Activated T-cell treated with anti-CD3 and anti-CD28 coated beads for 4 hours (primary cell): ENCODE measurements at places on chromosomes 11 and 22.
A peak's percentile ranks its signal among the peaks of the same experiment; 100 is the strongest.

DNA sequence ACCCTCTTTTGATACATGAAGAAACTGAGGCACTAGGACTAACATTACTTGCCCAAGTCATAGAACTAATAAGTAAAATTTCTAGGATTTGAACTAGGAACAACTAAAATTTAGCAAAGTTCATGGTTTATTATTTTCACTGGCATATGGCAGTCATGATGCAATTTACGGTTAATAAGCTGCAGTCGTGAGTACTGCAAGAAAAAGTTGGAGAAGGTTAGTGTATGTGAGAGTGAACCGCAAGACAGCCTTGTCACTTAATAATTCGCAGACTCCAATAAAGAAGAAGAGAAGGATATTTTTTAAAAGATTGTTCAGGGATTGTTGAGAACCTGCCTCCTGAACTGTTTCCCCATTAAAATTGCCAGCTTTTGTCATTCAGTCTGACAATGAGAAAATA, 663.4 kb upstream of the TENM4 start:
- no peak for DNase-seq

DNA sequence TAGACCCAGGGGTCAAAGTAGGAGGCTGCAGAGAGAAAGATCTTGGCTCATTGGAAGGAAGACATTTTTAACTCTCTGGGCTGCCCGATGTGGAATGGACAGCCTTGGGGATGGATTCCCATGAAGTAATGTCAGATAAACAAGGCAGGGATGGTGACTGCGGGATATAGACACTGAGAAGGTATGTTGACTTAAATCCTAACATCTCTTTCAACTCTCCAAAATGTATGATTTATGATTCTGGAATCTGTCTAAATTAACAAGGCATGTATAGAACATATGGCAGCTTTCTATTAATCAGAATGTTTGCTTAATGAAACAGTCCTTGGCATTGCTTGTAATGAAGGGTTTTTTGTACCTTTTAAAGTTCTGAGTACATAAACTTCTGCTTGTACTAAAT, 56.1 kb upstream of the VSTM5 start:
- DNase-seq: no peak

DNA sequence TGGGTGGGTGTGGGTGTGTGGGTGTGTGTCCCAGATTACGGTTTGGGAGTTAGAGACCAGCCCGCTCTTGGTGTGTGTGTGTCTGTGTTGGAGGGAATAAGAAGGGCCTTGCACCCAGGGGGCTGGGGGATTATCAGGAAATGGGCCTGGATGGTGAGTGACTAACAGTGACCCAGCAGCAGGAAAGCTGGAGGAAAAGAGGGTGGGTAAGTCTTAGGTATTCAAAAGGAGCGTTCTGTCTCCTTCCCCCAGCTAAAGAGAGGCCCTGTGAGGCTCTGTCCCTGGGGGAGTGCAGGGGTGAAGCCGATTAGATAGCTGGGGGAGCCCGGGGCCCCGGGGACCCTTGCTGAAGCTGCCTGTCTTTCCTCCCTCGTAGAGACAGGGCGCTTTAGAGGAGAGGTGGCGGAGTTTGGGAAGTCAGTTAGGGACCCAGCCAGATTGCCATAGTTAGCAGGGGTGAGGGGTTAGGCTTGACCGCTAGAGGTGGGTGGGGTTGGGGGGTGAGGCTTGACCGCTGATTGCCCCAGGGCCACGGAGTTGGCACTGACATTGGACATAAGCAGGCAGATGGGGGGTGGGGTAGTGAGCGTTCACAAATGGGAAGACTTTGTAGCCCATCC, 1.5 kb downstream of the OAF start:
- no peak for DNase-seq

GRCh38 chr11:44507896-44508445, 57.5 kb upstream of the CD82 start:
- no peak for DNase-seq

DNA sequence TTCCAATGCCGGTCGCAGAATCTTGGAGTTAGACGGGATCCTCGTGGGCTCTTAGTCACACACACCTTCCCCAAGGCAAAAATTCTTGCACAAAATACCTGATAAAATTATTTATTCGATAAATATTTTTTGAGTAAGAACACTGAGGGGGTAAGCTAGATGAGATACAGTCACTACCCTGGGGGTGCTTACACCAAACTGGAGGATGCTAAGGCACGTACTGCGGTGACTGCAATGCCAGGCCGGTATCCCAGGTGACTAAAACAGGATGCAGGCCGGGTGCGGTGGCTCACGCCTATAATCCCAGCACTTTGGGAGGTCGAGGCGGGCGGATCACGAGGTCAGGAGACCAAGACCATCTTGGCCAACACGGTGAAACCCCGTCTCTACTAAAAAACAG, 1.7 kb upstream of the MRTFA start:
- DNase-seq: no peak

DNA sequence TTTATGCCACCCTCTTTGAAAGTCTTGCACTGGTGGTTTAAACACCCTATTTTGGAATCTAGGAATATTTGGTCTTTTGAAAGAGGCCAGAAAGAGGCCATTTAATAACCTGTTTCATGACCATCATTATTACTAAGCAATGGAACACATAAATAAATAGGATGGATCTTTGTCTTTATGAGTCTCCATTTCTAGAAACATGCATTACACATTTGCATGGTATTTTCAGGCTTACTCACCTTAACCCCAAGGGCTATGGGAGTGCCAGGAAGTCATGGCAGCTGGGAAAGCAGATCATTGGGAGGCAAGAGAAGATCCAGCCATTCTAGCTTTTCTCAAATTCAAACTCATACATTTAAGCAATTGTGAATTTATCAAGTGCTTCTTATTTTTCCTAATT, 185.8 kb upstream of the POU2AF2 start:
- DNase-seq: no peak

DNA sequence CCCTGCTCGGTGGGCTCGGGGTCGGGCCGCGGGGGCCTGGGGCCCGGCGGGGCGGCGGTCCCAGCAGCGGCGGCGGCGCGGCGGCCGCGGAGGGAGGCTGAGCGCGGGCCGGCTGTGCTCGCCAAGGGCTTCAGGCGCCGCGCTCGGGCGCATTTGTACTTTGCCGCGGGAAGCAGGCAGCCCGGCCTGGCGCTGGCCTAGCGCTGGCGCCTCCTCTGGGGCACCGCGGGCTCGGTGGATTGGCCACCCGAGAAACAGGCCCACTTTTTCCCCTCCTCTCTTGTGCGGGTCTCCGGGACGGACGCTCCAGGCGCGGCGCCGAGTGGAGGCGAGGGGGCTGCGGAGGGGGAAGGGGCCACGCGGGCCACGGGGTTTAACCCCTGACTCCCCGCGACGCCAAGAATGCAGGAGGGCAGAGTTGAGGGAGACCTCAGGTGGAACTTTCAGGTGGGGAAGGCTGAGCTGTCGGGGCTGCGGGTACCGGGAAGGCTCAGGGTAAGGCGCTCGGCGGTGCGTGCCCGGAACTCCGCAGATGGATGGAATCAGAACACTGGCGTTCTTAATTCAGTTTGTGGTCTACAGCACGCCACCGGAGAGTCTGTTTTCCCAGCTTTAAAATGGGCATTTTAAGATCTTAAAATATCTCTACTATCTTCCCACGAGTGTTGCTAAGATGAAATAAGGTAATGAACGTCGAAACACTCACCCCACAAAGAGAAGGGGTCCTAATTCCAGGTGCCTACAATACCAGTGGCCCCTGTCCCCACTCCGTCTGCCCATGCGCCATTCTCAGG, at the start of gene CHRDL2:
Gene CHRDL2 (minus strand): TSS at position 126 of the 794 bp plus-strand sequence. CDS start 538 bp downstream, outside the sequence.
- no peak for DNase-seq

DNA sequence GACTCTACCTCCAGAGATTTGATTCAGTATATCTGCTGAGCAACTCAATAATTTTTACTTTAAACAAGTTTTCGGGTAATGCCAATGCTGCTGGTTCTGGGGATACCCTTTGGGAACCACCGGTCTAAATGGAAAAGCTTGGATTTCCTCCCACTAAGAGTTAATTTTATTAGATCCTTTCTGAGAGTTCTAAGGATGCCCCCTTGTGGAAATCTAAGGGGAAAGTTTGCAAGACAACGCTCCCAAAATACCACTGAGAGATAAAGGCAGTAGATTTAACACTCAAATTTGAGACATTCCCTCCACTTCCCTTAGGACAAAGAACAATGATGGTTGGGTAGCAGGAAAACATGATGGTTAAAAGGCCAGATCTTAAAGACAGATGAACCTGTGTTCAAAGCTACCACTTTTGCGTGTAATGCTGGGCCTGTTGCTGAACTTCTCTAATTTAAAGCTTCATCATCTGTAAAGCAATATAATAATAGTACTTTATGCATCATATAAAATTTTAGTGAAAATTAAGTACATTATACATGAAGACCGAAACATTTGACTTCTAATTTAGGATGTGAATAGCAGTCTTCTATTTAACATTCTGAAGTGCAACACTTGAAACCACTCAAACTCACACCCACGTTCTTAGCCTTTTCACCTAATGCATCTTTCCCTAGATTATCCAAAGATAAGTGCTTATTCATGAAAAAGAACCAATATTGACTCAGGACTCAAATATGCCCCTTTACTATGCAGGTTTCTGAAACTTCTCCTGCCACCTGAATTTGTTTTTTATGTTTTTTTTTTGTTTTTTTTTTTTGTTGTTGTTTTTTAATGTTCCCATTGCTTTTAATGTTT, 110.1 kb upstream of the LUZP2 start:
- DNase-seq: no peak

- no peak for DNase-seq
Observed at GRCh38 chr22:28600546-28601143, 79.0 kb downstream of the TTC28 start.

- DNase-seq: no peak
Observed at GRCh38 chr11:64382586-64382985, 23.6 kb downstream of the RPS6KA4 start.

DNA sequence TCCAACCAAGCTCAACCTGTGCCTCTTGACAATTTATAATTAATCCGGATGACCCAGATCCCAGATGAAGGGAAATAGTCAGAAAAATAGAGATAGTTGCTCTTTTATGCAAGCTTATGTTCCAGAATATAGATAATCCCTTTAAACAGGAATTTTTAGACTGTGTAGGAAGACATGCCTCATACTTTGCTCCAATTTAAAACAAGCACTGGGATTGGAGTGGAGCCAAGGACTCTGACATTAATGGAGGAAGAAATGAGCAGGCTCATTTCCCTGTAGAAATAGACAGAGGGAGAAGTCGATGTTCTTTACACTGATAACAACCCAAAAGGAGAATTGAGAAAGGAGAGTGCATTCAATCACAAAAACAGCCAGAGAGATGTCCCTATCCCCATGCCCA, 70.1 kb upstream of the LRRC55 start:
- no peak for DNase-seq

DNA sequence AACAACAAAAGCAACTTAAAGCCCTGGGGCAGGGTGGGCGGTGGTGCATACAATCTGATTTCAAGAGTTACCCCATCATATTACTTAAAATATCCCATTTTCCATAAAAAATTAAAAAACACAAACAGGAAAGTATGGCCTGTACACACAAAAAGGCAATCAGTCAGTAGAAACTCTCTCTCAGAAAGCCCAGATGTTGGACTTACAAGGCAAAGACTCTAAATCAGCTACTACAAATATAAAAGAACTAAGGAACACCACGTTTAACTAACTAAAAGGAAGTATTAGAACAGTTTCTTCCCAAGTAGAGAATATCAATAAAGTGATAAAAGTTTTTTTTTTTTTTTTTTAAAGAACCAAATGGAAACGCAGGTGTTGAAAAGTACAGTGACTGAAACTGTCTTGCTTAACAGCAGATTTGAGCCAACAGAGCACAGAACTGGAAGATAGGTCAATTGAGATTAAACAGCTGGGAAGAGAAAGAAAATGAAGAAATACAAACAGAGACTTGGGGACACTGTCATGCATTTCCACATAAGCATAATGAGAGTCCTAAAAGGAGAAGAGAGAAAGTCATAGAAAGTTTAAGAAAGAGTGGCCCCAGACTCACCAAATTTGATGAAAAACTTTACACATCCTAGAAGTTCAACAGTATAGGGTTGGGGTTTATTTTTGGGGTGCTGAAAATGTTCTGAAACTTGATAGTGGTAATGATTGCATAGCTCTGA, 8.6 kb downstream of the SC5D start:
- DNase-seq: no peak

GRCh38 chr22:49241174-49241851, 586.4 kb downstream of the BRD1 start:
- DNase-seq: no peak

GRCh38 chr22:35506259-35506570, 34.4 kb upstream of the RASD2 start:
- DNase-seq: no peak

DNA sequence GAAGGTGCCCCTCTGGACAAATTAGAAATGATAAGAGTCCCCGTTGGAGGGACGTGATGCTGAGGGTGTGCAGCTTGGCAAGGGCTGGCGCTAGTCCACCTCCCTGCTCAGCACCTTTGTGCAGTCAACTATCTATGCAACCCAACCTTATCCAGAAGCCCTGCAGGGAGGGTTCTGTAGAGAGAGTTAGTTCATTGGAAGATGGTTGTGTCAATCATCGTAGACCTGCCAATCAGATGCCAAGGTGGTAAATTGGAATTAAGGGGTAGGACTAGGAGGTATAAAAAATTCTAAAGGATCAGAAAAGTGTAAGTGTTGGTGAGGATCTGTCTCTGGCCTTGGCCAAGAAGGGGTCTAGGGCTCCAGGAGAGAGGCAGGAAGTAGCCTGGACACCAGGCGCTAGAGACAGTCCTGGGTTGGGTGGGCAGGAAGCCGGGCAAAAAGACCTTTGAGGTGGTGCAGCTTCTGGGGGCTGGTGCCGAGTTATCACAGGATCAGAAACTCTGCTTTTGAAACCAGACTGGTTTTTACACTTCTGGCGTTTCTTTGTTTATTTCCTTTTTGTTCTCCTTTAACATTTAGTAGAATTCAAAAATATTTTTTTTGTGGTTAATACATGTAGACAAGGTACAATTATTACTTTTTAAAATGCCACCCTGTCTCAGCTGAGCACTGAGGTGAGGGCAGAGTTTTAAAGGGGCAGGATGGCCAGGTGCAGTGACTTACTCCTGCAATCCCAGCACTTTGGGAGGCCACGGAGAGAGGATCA, 1.6 kb downstream of the C1QTNF6 start:
- peak; percentile 37 for DNase-seq

DNA sequence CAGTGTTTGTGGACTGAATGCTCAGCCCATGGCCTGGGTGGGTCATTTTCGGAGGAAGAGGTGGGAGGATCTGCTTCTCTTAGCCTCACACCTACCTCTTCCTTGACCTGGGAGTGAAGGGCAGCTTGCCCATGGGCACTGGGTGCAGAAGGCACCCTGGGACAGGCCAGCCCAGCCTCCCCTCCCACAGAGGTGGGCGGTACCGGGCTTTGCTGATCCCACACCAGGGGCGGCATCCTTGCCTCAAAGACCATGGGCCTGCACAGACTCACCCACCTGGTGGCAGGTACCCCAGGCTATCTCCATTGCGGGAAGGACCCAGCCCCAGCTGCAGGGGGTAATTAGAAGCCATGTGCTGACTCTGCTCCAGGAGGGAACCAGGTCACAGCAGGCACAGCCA, 1.5 kb upstream of the PNPLA5 start:
- DNase-seq: no peak

DNA sequence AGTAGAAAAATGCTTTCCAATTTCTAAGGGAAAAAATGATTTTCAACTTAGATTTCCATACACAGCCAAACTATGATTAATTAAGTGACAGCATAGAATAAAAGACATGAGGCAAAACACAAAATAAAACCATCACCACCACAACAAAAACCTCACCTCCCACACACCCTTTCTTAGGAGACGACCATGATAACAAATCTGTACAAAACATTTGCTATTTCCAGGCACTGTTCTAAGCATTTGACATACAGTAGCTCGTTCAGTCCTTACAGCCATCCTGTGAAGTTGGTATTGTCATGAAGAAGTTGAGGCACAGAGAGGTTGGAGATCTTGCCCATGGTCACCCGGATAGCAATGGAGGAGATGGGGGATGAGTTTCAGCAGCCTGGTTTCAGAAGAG, 8.7 kb downstream of the SPI1 start:
- DNase-seq: no peak
